ENCODE measurements at places on chromosomes 16 and 17.

DNA sequence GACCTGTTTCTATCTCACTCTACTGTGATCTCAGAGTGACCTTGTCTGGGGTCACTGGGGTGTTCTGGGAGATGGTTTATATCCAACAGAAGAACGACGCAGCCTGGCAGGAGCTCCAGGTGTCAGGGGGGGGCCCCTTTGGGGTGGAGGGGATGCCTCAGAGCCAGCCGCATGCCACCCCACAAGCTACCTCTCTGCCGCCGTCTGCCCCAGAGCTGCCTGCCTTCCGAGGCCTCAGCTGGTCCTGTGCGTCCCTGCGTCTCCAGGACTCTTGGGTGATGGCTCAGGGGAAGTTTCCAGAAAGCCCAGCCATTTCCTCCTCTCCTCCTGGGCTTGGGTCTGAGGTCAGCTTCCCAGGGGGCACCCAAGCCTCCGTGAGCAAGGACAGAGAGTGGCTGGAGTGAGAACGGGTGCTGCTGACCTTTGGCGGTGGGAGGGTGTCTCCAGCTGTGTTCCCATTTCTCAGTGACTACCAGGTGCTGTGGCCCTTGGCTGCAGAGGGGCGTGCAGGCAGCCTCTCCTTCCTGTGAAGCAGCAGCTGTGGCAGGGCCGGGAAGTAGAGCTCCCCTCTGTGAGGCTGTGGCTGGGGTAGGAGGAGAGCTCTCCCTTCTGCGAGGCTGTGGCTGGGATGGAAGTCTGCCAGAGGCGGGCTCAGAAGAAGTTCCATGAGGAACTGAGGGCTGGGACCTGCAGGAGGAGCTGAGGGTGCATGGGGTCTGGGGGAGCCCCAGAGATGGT is 19.8 kb downstream of the JPH3 start:
- DNase-seq: no peak

- DNase-seq: no peak
Measured at GRCh38 chr17:18187821-18188761, 4.5 kb downstream of the ALKBH5 start.

DNA sequence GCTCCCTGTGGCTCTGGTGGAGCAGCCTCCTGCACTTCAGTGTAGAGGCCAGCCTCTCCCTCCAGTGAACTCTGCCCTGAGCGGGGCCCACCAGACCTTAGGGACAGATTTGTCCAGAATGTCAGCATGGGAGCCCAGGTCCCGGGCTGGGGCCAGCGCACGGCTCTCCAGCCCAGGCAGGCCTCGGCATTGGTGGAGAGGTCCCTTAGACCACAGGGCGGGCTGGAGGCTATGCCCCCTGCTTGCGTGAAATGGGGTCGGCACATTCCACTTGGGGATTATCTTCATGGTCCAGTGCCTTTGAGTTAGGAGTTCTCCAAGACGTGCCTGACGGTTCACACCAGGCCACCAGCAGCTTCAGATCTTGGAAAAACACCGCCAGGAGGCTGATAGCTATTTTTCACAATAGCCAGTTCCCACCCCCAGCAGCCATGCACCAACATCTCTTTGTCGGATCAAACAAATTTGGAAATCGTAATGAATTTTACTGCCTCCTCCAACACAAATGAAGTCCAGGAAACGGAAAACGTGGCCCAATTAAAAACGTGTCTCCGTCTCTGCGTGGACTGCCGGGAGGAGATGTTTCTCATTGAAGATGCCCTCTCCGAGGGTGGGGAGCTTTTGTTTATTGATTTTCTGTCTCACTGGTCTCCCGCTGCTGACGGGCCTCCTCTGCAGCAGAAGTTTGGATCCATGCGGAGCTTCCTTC is 110.0 kb upstream of the CIBAR2 start:
- DNase-seq: no peak

- no peak for DNase-seq
Measured at GRCh38 chr17:66677201-66677981, 157.5 kb upstream of the CACNG5 start.

- DNase-seq: no peak
Measured at GRCh38 chr17:55452139-55452790, 30.6 kb upstream of the MMD start.

GRCh38 chr16:2710711-2711231 is 9.3 kb downstream of the PRSS27 start:
- DNase-seq: no peak

- DNase-seq: no peak
Measured at GRCh38 chr17:49053171-49053829, 56.1 kb downstream of the IGF2BP1 start.

DNA sequence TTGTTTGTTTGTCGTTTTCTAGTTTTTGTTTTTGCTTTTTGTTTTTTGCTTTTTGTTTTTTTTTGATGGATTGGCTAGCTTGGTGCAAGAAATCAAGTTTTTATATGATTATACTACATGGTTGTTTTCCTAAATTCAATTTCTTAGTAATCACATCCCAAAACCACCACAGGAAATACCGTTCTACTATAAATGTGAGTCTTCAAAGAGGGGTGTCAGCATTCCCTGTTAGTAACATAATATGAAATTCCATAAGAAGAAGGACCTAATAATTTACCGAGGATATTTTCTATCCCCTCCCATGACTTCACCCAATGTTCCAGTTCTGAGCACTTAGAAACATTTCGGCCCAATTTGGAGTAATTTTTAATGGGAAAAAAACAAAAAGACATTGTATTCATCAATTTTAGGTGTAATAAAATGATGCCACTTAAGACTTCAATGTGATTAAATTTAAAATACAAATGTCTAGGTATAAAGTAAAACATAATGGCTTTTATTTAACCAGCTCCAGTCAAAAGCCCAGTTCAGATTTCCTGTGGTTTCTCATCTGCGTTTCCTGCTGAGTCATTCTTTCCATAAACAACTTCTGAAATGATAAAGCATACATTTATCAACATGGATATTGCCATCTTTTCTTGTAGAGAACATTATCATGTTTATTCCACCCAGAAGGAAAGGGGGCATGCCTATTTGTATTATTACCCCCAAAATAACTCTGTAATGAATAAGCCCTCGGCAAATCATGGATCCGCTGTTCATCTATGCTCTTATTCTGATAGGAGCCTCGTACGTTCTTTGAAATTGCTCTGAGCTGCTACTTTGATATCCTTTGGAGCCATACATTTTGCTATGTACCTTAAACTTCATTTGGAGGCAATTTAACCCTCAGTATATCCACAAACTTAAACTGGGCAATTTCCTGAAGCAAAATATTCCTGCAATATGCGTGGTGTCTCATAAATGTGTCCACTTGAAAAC is 28.1 kb downstream of the HSBP1 start:
- no peak for DNase-seq

- DNase-seq: no peak
Measured at GRCh38 chr17:43316522-43317142, 82.2 kb upstream of the ARL4D start.

DNA sequence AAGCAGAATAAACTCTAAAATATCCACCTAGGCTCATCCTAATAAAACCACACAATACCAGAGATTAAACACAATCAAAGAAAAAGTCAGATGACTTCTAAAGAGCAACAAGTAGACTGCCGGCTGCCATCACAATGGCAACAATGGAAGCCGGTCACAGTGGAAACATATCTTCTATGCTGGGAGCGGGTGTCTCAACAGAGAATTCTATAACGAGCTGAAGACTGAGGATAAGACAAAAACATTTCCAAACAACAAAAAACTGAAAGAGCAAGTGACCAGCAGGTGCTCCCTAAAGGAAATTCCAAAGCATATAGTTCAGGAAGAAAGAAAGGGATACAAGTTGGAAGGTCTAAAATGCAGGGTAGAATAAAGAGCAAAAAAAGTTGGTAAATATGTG is 8.9 kb downstream of the NSMCE1 start:
- DNase-seq: no peak

DNA sequence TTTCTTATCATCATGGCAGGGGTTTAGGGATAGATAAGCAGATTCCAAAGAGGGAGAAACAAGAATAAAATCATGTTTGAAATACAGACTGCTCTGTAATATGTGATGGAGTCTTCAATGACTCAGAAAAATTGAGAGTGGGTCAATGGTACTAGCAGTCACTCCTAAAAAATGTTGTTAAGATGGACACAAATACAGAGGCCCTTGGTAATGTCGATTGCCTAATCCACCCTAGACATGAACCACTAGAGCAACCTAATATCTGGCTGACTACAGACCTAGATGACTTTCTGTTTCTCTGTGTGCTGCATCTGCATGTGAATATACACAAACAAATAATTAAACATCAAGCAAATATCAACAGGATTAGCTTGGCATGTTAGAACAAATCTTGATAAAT is 135.8 kb downstream of the CDH8 start:
- DNase-seq: no peak

DNA sequence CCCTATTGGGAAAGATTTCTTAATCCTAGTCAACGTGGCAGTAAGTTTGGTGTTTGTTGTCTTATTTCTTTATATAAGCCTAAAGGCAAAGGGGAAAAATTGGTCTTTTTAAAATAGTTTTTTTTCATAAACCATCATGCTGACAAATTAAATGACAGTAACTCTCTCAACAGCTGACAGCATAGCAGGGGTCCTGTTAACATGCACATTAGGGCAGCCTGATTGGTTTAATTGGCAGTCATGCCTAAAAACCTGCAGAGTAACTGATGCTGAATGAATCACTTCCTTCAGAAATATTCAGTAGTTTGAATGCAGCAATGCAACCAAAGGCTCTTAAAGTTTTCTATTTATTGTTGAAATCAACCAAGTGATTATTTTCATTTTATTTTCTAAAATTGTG is 85.4 kb downstream of the ITFG1 start:
- DNase-seq: no peak

DNA sequence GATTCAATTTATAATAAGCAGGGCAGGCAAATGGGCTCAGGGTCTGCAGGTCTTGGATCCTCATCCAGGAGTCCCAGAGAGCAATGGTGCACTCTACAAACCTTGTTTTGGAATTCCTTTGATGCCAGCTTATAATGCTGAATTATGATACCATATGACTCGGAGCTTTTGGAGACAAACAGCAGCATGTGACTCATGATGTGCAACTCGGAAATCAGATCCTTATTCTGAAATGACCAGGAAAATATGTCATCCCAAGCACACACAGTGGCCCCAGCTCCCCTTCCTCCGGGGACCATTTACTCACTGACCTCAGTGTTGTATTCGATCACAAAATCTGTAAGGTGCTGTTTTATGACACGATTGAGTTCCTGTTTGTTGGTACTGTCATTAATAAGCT is 20.2 kb upstream of the UMOD start:
- no peak for DNase-seq

- DNase-seq: no peak
Measured at GRCh38 chr16:24701521-24701951, 27.9 kb upstream of the TNRC6A start.

- DNase-seq: no peak
Measured at GRCh38 chr17:70618641-70619040, 449.3 kb downstream of the KCNJ2 start.

- DNase-seq: no peak
Measured at GRCh38 chr16:7111265-7111664, 221.4 kb upstream of the RBFOX1 start.

- DNase-seq: no peak
Measured at GRCh38 chr17:42866631-42867575, 15.9 kb downstream of the AOC3 start.

DNA sequence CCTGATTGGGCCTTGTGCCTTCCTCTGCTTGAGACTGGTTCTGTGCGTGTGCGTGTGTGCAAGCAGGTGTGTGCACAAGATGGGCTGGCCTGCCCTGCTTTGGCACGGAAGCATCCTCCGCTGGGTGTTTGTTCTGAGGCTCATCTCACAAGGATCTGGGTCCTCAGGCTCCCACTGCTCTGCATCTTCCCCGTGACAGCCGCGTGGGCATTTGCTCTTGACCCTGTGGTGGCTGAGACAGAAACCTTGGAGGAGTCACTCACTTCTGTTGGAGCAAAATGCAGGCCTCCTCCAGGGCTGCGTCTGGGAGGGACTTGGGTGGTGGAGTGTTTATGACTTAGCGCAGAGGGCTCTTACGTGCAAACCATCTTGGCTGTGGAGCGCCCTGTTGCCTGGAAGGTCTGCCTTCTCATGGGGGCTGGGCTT is 119.2 kb downstream of the RPTOR start:
- peak; percentile 17 for DNase-seq

GRCh38 chr16:19132898-19133297 is 19.1 kb downstream of the ITPRIPL2 start:
- DNase-seq: no peak

GRCh38 chr17:68398691-68399637 is 58.3 kb downstream of the WIPI1 start:
- DNase-seq: no peak

DNA sequence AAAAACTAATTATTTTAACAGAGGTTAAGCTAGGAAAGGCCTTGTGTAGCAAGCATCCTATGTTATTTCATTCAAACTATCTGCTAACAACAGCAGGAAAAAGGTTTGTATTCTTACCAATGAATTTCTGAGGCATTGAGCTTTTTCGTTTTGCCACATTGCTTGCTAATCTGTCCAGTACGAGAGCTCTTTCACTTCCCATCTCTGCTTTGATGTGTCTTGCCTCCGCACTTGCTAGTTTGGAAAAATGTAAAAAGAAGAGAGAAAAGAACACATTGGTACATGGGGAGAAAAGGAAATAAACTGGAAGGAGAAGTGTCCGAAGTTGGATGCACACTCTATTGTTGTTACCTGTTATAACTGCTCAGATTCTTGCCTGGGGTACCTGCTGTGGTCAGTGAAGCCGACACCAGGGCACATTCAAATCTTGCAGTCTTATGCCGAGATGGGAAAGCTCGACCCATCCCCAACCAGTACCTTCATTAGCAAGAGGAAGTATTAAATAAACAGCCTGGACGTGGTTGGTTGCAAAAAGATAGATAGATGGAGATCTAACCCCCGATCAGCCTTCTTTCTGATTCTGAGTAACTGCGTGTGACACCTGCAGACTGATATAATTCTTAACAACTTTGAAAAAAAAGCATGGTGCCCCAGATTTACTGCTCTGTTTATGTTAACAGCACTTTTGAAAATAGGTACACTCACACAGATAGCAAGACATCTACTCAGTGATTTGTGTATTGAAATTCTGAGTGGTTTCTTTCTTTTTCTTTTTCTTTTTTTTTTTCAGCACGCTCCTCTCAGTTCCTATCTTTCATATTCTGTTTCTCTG is 40.0 kb downstream of the GRB7 start:
- no peak for DNase-seq

GRCh38 chr17:48024149-48025039 is 13.2 kb downstream of the COPZ2 start:
- DNase-seq: peak; percentile 28

- DNase-seq: no peak
Measured at GRCh38 chr16:51119556-51119955, 31.5 kb downstream of the SALL1 start.

- DNase-seq: no peak
Measured at GRCh38 chr16:73122604-73123391, 74.9 kb upstream of the ZFHX3 start.

All from activated CD4-positive, alpha-beta T cell treated with anti-CD3 and anti-CD28 coated beads for 24 hours (primary cell).